Activated naive CD8-positive, alpha-beta T cell treated with anti-CD3 and anti-CD28 coated beads for 36 hours (primary cell): ENCODE measurements at places on chromosomes 3 and 15. TPM values are rescaled to one million over a fixed set of nuclear protein-coding genes. Genes with fewer than 3 reads are reported as not detected.

Gene RETNLB
- not detected for total RNA-seq

- peaks cover 37% of the 10 kb centered on the region for H3K4me1 ChIP-seq
- H3K4me3 ChIP-seq = no peak overlapping the region
- H3K27ac ChIP-seq = no peak overlapping the region
- DNase-seq = no peak
- H3K36me3 ChIP-seq = peaks cover 6% of the 10 kb centered on the region
Observed at GRCh38 chr3:143277531-143277930, 158.0 kb downstream of the CHST2 start.

DNA sequence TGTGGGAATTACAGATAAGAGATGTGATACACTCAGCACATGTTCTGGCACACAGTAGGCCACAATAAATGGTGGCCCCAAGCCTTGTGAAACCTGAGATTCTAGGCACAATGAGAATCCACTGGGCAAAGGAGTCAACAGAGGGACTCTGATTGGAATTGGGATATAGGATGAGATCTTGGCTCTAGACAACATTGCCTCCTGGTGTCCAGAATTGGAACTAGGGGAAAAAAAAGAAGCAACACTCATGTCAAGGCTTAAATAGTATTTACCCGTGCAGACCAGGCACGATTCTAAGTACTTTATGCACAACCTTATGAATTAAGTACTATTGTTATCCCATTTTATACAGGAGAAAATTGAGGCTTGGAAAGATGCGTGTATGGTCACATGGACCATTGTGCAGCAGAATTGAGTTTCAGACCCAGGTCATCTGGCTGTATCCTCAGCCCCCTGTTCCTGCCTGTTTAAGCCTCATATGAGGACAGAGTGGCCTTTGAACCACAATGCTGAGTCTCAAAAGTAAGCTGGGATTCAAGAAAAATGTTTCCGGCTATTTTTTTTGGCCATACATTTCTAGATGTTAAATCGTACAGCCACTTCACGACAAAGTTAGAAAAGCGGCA, 124.8 kb downstream of the SV2B start:
- no peak overlapping the region for H3K27ac ChIP-seq
- DNase-seq = no peak
- H3K4me1 ChIP-seq = no peaks in the 10 kb centered on the region
- no peak overlapping the region for H3K4me3 ChIP-seq
- H3K36me3 ChIP-seq = no peaks in the 10 kb centered on the region
- peaks cover 39% of the 10 kb centered on the region for H3K27me3 ChIP-seq

Gene NIPA2
- total RNA-seq = 97.8 TPM

- no peak overlapping the region for H3K4me3 ChIP-seq
- no peaks in the 10 kb centered on the region for H3K4me1 ChIP-seq
- no peak for DNase-seq
Observed at GRCh38 chr3:157789162-157789561, 285.9 kb upstream of the VEPH1 start.

GRCh38 chr15:80660119-80660518, 35.0 kb upstream of the ABHD17C start:
- peaks cover 25% of the 10 kb centered on the region for H3K27me3 ChIP-seq
- no peaks in the 10 kb centered on the region for H3K4me1 ChIP-seq
- no peak overlapping the region for H3K4me3 ChIP-seq
- DNase-seq = no peak
- H3K36me3 ChIP-seq = no peaks in the 10 kb centered on the region

Gene SKOR1
- total RNA-seq = 0.16 TPM

DNA sequence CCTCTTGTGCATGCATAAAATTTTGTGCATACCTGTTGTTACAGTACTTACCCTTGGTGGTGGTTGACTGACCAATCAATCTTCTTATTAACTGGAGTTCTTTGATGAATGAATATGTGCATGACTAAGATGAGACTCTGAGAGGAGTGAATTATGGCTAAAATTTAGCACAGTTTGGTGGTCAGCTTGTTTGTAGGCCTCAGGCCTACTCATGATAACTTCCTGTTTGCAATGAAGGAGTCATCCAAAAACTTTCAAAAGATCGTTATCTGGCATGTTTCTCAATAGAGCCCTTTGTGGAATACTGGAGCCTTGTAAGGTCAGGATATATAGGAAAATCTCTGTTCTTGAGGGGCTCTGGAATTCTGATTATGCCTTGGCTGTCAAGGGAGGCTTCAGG, 66.5 kb downstream of the LEKR1 start:
- peaks cover 6% of the 10 kb centered on the region for H3K36me3 ChIP-seq
- DNase-seq = no peak
- no peaks in the 10 kb centered on the region for H3K27me3 ChIP-seq
- no peak overlapping the region for H3K27ac ChIP-seq
- H3K4me1 ChIP-seq = no peaks in the 10 kb centered on the region

- H3K27ac ChIP-seq = no peak overlapping the region
- no peaks in the 10 kb centered on the region for H3K4me1 ChIP-seq
- DNase-seq = no peak
- no peaks in the 10 kb centered on the region for H3K36me3 ChIP-seq
Observed at GRCh38 chr3:117998071-117998470, 1036.6 kb downstream of the IGSF11 start.

DNA sequence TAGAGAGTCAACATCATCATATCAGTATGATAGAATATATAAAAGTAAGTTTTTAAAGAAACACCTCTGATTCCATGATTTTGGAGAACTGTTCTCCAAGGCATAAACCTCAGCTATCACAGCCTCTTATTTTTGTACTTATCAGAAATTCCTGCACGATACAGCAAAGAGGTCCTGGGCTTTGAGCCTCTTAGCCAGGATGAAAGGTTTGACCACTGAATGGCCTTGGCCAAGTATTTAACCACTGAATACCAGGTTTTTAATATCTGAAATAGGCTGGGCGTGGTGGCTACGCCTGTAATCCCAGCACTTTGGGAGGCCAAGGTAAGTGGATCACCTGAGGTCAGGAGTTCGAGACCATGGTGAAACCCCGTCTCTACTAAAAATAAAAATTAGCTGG, 1.9 kb upstream of the FAM174B start:
- H3K4me1 ChIP-seq = peaks cover 6% of the 10 kb centered on the region
- DNase-seq = no peak
- peaks cover under 1% of the 10 kb centered on the region for H3K36me3 ChIP-seq
- peaks cover 20% of the 10 kb centered on the region for H3K27me3 ChIP-seq

- H3K4me1 ChIP-seq = no peaks in the 10 kb centered on the region
- H3K36me3 ChIP-seq = no peaks in the 10 kb centered on the region
- no peak overlapping the region for H3K4me3 ChIP-seq
- no peak overlapping the region for H3K27ac ChIP-seq
Observed at GRCh38 chr3:129560269-129560787, 17.4 kb downstream of the H1-8 start.

DNA sequence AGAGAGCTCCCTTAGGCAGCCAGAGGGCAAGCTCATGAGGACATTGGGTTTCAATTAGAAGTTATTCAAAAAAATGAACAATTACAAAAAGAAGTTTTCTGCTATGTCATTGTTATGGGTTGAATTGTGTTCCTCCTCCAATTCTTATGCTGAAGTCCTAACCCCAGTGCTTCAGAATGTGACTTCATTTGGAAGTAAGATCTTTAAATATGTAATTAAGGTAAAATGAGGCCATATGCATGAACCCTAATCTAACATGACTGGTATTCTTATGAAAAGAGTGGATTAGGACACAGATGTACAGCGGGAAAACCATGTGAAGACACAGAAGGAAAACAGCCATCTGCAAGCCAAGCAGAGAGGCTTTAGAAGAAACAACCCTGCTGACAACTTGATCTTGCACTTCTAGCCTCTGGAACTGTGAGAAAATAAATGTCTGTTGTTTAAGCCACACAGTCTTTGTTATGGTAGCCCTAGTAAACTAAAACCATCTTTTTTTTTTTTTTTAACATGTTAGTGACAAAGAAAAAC, 929.6 kb downstream of the EPHA3 start:
- no peak overlapping the region for H3K27ac ChIP-seq
- H3K4me1 ChIP-seq = no peaks in the 10 kb centered on the region
- no peak overlapping the region for H3K4me3 ChIP-seq
- DNase-seq = no peak
- no peaks in the 10 kb centered on the region for H3K36me3 ChIP-seq
- no peaks in the 10 kb centered on the region for H3K27me3 ChIP-seq

DNA sequence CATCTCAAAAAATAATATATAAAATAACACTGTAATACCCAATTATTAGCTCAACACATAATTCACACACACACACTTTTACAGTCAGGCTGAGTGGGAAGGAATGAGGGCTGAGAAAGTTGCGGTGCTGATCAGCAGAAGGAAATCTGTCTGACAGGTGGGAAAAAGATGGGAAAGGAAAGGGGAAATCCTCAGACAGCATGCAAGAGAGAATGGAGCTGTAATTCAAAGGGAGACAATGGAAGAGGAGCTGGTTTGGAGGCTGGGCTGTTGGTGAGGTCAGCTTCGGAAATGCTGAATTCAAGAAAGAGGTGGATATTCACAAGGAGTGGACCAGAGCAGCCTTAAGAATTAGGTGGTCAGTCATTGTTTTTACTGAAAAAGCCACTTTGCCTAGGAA, 121.6 kb upstream of the LMOD3 start:
- no peak for DNase-seq
- H3K4me1 ChIP-seq = no peaks in the 10 kb centered on the region
- H3K36me3 ChIP-seq = no peaks in the 10 kb centered on the region
- H3K4me3 ChIP-seq = no peak overlapping the region
- H3K27ac ChIP-seq = no peak overlapping the region

DNA sequence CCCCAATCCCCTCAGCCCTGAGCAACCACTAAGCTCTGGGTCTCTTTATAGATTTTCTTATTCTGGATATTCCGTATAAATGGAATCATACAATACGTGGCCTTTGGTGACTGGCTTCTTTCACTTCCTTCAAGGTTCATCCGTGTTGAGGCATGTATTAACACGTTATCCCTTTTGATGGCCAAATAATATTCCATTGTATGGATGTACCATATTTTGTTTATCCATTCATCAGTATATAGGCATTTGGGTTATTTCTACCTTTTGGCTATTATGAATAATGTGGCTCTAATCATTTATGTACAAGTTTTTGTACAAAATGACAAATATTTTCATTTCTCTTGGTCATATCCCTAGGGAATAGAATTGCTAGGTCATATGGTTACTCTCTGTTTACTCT, 284.4 kb downstream of the FAM43A start:
- no peak overlapping the region for H3K4me3 ChIP-seq
- H3K27me3 ChIP-seq = peaks cover 5% of the 10 kb centered on the region
- DNase-seq = no peak
- no peaks in the 10 kb centered on the region for H3K36me3 ChIP-seq

GRCh38 chr15:68418611-68419161, 13.3 kb downstream of the ITGA11 start:
- no peak overlapping the region for H3K27ac ChIP-seq
- H3K36me3 ChIP-seq = no peaks in the 10 kb centered on the region
- no peak for DNase-seq
- H3K27me3 ChIP-seq = no peaks in the 10 kb centered on the region
- H3K4me1 ChIP-seq = no peaks in the 10 kb centered on the region
- H3K4me3 ChIP-seq = no peak overlapping the region

DNA sequence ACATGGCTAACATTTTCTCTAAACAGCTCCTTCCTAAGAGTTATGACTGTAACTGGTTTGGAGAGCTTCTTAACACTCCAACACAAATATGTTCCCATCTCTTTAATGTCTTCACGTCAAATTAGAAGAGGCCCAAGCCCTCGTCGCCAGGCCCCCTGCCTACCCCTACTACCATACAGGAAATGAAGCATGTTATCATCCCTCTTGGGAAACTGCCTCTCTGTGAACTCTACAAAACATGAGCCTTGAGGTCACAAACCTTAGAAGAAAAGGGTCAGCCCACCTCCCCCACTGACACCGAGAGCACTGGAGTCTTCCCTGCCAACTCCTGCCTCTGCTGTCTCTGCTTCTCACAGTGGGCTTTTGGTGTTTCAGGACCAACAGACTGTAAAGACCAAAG, 243.1 kb upstream of the STT3B start:
- H3K27ac ChIP-seq = no peak overlapping the region
- peaks cover 13% of the 10 kb centered on the region for H3K4me1 ChIP-seq
- DNase-seq = no peak
- H3K4me3 ChIP-seq = no peak overlapping the region

DNA sequence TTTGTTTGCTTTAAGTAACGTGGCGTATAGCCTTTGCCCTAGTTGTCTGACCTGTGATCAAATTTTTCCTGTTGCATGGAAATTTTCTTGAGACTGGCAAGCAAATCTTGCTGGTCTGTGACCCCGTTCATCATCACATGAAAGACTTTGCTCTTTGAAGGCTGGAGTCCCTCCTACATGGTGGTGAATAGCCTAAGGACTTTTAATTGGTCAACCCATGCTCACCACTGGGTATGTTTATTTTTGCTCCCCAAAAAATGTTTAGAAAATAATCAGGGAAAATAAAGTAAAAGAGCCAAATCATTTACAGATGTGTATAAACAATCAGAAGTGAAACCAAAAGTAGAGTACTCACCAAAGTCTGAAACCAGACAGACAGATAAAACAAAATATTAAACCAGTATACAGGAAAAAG, 1075.3 kb upstream of the ALCAM start:
- H3K36me3 ChIP-seq = no peaks in the 10 kb centered on the region
- H3K4me1 ChIP-seq = peaks cover 3% of the 10 kb centered on the region
- DNase-seq = no peak

Gene OR5K2
- not detected for total RNA-seq

DNA sequence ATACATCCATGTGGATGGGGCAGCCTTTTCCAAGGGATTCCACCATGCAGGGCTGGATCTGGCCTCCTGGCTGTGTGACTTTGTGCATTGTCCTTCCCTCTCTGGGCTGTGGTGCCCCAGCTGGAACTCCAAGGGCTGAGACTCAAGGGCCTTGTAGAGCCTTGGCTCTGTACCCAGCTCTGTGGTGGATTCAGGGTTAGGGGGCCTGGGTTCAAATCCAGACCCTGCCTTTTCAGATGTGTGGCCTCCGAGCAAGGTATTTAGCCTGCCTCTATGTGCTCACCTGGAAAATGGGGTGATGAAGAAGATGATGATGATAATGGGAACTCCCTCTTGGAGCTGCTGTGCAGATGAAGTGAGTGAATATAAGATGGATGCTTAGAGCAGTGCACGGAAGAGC, 161.9 kb downstream of the WNT7A start:
- H3K4me1 ChIP-seq = no peaks in the 10 kb centered on the region
- no peaks in the 10 kb centered on the region for H3K36me3 ChIP-seq
- no peaks in the 10 kb centered on the region for H3K27me3 ChIP-seq
- H3K27ac ChIP-seq = no peak overlapping the region

Gene SLC9C1
- total RNA-seq = not detected

DNA sequence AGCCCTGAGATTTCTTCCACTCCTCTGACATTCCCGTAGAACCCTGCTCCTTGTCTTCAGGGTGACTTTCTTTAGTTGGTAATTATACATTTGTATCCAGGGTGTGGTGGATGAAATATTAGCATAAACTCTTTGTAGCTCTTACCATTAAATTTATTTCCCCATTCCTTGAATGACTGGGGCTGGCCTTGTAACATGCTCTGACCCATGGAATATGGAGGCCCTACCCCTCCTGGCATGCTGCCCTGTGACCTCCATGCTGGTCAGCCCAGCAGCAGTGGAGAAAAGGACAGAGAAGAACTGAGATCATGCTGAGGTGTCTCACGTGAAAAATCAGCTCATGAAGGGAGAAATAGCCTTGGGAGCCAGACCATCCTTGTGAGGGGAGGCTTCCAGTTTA, 96.1 kb upstream of the PROK2 start:
- no peaks in the 10 kb centered on the region for H3K4me1 ChIP-seq
- no peaks in the 10 kb centered on the region for H3K36me3 ChIP-seq
- no peak overlapping the region for H3K4me3 ChIP-seq
- no peak overlapping the region for H3K27ac ChIP-seq
- H3K27me3 ChIP-seq = peaks cover 18% of the 10 kb centered on the region

Gene CHRD
- not detected for total RNA-seq
